ENCODE measurements at places on chromosomes 12 and 14.

GRCh38 chr14:92607702-92608429 is 94.3 kb downstream of the RIN3 start:
- no peaks in the 10 kb centered on the region for H3K36me3 ChIP-seq
- no peak for DNase-seq
- H3K4me1 ChIP-seq, result peaks cover 20% of the 10 kb centered on the region
- no peak overlapping the region for H3K27ac ChIP-seq

DNA sequence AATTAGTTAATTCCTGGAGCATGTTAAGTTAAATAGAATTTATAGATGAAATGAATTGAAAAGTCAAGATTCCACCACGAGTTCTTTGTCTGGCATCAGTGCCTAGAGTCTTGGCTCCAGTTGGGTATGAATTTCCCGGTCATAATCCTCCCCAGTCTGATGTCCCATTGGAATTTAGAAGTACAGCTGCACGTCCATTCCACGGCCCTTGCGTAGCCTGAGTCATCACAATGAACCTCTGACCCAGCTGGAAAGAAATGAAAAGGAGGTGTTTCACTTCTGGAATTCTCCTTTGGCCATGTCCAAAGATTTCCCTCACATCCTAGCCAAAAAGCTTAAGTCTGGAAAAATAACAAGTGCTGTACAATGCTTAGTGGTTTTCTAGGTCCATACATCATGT is 122.7 kb downstream of the KICS2 start:
- no peaks in the 10 kb centered on the region for H3K36me3 ChIP-seq
- H3K4me3 ChIP-seq, result no peak overlapping the region
- no peak overlapping the region for H3K27ac ChIP-seq
- DNase-seq, result no peak
- peaks cover 8% of the 10 kb centered on the region for H3K27me3 ChIP-seq
- no peaks in the 10 kb centered on the region for H3K4me1 ChIP-seq

GRCh38 chr12:129071362-129071761 is 218.1 kb downstream of the GLT1D1 start:
- no peaks in the 10 kb centered on the region for H3K36me3 ChIP-seq
- H3K27ac ChIP-seq, result no peak overlapping the region
- no peak overlapping the region for H3K4me3 ChIP-seq
- no peak for DNase-seq
- H3K4me1 ChIP-seq, result no peaks in the 10 kb centered on the region

GRCh38 chr14:25086081-25086480 is 36.1 kb upstream of the STXBP6 start:
- no peaks in the 10 kb centered on the region for H3K36me3 ChIP-seq
- H3K27me3 ChIP-seq, result no peaks in the 10 kb centered on the region
- H3K4me3 ChIP-seq, result no peak overlapping the region
- no peaks in the 10 kb centered on the region for H3K4me1 ChIP-seq

GRCh38 chr14:57974896-57975295 is 109.0 kb upstream of the SLC35F4 start:
- no peak for DNase-seq
- no peak overlapping the region for H3K4me3 ChIP-seq
- H3K27ac ChIP-seq, result no peak overlapping the region

GRCh38 chr14:30826070-30826469 is 48.3 kb upstream of the COCH start:
- no peaks in the 10 kb centered on the region for H3K4me1 ChIP-seq
- no peak overlapping the region for H3K4me3 ChIP-seq
- H3K27ac ChIP-seq, result no peak overlapping the region
- DNase-seq, result no peak
